Activated CD4-positive, alpha-beta T cell treated with anti-CD3 and anti-CD28 coated beads for 24 hours (primary cell): ENCODE measurements at places on chromosomes 1 and 21.

DNA sequence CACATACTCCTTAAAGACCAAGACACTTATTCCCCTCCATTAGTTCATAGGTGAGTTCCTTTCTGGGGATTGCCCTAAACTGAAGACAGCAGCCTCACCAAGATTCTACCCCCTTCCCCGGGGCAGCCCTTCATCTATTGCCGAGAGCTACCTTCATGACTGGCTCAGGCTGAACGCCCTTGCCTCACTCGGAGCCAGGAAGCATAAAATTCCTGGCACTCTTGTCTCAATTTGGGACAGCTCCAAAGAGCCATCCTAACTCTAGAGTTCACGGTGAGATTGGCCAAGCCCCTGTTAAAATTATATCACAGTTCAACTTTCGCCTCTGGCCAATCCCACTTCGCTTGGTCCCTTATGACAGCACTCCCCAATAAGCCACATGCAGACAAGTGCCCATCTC is 113.0 kb upstream of the PROX1 start:
- no peak for DNase-seq

DNA sequence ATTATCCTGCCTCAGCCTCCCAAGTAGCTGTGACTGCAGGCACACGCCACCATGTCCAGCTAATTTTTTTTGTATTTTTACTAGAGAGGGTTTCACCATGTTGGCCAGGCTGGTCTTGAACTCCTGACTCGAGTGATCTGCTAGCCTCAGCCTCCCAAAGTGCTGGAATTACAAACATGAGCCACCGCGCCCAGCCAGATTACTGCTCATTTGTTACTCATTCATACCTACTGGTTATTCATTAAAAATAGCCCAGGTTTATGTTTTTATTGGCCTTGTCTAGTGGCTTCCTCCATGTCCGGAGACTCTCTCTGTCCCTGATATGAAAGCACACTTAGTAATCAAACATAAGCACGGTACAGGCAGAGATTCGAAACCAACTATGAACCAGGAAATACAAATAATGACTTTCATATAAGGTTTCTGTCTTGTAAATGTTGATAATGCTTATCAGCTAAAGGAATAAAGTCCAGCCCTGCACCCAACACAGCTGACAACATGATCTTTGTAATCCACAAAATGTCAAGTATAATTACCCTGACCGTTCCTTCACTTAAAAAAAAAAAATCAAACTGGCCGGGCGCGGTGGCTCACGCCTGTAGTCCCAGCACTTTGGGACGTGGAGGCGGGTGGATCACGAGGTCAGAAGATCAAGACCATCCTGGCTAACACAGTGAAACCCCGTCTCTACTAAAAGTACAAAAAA is 50.4 kb upstream of the CXADR start:
- no peak for DNase-seq

- no peak for DNase-seq
Observed at GRCh38 chr1:216960716-216961115, 237.5 kb upstream of the ESRRG start.

GRCh38 chr1:48679859-48680258 is 96.8 kb downstream of the BEND5 start:
- no peak for DNase-seq

GRCh38 chr1:67680486-67680885 is 4.5 kb upstream of the GADD45A start:
- no peak for DNase-seq

DNA sequence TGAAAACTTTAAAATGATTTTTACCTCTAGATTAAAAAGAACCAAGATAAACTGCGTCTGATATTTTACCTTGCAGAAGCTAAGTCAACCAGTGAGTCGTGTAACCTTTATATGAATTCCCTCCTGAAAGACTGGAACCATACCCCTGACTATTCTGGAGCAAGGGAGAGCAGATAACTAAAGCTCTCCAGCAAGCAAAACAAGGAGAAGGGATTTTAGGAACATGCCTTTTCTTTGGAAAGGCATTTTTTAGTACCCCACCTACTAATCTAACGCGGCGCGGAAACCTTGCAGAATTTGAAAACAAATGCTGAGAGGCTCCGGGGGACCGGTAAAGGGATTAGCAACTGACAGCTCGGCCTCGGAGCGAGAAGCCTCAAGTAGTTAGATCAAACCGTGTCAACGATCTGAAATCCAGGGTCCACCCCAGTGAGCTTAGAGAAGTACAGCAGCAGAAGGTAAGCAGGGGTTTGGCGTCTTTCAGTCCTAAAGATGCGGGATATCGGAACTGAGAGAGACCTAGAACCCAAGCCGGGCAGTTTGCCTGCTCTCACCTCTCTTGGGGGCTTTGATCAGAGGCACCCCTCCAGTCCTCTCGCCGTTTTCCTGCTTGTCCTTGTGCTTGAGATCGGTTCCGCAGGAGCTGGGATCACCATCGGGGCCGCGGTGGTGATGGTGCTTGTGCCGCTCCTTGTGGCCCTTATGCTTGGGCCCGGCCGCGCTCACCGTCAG is 954 bp downstream of the RSBN1 start:
- peak; percentile 8 for DNase-seq

- no peak for DNase-seq
Observed at GRCh38 chr21:17455451-17455850, 57.4 kb upstream of the CXADR start.
